ENCODE measurements at places on chromosomes 11 and 22.
A peak's percentile ranks its signal among the peaks of the same experiment; 100 is the strongest.

- DNase-seq = no peak
Observed at GRCh38 chr11:15276621-15277020, 161.9 kb downstream of the INSC start.

DNA sequence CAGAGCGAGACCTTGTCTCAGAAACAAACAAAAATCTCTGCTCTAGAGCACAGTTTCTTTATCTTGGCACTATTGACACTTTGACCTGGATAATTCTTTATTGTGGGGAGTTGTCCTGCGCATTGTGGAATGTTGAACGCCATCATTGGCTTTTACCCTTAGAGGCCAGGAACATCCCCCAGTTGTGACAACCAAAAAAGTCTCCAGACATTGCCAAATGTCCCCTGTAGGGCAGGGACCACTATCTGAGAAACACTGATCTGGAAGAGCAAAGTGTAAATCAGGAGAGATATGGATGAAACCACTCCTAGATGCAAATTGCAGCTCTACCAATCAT lies 4.8 kb upstream of the NF2 start:
- no peak for DNase-seq

- no peak for DNase-seq
Observed at GRCh38 chr11:45818961-45819605, 14.1 kb downstream of the SLC35C1 start.

GRCh38 chr11:134667505-134667904 lies 255.5 kb upstream of the B3GAT1 start:
- DNase-seq = no peak

DNA sequence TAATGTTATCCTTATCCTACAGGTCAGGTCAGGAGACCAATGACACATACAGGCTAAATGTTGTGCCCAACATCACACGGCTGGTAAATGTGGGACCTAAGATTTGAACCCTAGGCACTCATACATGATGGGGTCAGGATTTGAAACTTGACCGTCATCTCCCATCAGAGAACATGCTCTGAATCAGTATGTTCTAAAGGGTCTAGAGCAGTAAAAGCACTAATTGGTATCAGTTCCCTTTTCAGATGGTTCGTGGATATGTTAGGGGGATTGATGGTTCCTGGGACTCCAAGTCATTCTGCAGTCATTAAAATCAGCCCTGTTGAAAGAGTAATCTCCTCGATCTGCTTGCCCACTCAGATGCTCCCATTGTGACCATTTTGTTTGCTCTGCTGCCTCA lies 65.5 kb downstream of the BMAL1 start:
- DNase-seq = no peak

DNA sequence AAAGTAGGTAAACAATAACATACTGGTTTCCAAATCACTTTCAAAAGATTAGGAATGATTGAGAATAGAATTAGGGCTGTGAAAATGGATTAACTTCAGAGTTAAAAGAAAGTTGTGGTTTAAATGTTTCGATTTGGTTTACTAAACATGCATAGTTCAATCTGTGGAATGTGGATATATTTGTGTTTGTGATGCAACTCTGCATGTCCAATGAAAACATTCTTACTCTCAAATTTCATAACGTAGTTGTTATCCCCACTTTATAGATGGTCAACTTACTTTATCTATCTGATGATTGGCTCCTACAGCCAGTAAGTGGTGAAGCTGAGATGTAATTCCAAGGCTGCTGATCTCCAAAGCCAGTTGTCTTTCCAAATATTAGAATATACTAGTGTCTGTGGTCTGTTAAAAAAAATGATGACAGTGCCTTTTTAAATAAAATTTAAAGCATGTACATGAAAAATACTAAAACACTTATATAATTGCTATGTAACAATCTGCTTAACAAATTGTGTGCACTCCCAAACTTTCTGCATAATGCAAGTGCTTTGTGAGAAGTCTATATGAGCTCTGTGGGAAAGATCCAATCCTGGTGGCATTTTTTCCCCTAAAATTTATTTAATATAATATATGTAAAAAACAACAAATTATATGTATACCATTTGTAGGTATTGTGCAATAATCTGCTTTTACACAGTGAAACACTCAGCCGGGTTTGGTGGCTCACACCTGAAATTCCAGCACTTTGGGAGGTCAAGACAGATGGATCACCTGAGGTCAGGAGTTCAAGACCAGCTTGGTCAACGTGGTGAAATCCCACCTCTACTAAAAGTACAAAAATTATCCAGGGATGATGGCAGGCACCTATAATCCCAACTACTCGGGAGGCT lies 9.7 kb upstream of the SIK3 start:
- DNase-seq = no peak

- DNase-seq = no peak
Observed at GRCh38 chr11:66864172-66864901, 7.5 kb downstream of the LRFN4 start.

GRCh38 chr11:17648528-17648927 lies 70.8 kb upstream of the MYOD1 start:
- no peak for DNase-seq

GRCh38 chr11:133889893-133890292 lies 44.6 kb upstream of the SPATA19 start:
- no peak for DNase-seq

GRCh38 chr11:95364324-95365295 lies 133.6 kb upstream of the SESN3 start:
- DNase-seq = peak; percentile 26
